Amniotic stem cell (primary cell): ENCODE measurements at places on chromosomes 13 and 19.

DNA sequence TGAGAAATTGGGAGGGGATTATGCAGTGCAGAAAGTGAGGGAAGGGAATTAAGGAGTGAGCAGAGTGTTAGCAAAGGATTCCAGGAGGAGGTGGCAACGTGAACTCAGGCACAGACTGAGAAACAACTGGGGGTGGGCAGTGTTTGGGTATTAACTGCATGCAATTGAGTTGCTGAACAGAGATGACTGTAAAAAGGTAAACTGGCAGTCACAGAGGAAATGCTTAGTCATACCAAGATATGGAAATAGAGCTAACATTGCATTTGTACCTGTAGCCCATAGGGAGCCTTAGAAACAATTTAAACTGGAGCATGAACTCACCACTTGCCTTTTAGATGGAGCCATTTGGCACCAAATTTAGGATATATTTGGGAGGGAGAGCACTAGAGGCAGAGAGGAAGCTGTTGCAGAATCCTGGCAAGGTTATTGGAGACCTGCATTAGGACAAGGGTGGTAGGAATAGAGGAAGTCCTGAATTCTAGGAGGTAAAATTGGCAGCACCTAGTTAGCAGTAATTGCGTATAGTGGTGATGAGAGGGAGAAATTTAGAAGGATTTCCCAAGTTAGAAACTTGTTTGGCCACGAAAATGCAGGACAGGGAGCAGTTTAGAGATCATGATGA is 100.6 kb upstream of the FRY start:
- no peak for DNase-seq

- no peak for DNase-seq
Measured at GRCh38 chr19:5645409-5645808, 22.5 kb downstream of the SAFB start.

- no peak for DNase-seq
Measured at GRCh38 chr19:46608178-46608577, 7.0 kb downstream of the CALM3 start.

GRCh38 chr13:40403509-40404241 is 262.8 kb downstream of the FOXO1 start:
- no peak for DNase-seq

GRCh38 chr13:57138988-57139387 is 1.7 kb upstream of the PRR20A start:
- DNase-seq = no peak

GRCh38 chr13:25819856-25820530 is 231.8 kb downstream of the SHISA2 start:
- no peak for DNase-seq

GRCh38 chr19:45186509-45187334 is 8.1 kb downstream of the BLOC1S3 start:
- DNase-seq = no peak

- DNase-seq = no peak
Measured at GRCh38 chr19:54620464-54620863, 9.8 kb upstream of the LILRB1 start.

- DNase-seq = no peak
Measured at GRCh38 chr13:87677496-87678371, 6.6 kb downstream of the SLITRK5 start.

DNA sequence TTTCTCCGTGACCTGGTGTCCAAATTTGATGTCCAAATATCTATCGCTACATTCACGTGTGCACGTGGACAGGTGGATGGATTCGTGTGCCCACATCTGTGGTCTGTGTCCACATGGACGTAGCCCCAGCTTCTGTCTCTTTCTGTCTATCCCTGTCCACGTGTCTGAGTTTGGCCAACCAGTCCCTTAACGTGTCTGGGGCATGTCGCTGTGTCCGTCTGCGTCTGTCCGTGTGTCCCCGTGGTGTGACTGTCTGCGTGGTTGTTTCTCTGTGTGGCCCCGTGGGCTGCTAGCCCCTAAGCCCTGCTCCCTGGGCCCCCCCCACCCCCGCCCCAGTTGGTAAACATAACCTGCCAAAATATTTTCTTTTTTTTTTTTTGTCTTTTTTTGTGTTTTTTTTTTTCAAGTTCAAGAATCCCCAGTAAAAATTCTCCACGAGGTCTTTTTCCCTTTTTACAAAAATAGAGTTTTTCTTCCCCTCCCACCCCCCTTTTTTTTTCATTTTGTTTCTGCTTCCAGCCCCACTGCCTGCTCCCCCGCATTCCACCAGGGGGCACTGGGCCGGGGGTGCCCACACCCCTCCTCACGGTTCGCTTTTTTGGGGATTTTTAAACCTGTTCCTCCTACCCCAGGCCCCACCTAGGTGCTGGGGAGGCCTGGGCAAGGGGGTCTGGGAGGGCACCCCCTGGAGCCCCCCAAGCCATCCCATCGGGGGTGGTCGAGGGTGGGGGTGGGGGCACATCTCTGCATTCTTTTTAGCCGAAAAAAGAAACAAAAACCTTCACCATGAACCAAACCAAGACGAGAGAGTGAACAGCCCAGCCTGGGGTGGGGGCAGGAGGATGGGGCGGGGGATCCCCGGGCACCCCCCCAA is 18.3 kb downstream of the PRKCSH start:
- DNase-seq = no peak

DNA sequence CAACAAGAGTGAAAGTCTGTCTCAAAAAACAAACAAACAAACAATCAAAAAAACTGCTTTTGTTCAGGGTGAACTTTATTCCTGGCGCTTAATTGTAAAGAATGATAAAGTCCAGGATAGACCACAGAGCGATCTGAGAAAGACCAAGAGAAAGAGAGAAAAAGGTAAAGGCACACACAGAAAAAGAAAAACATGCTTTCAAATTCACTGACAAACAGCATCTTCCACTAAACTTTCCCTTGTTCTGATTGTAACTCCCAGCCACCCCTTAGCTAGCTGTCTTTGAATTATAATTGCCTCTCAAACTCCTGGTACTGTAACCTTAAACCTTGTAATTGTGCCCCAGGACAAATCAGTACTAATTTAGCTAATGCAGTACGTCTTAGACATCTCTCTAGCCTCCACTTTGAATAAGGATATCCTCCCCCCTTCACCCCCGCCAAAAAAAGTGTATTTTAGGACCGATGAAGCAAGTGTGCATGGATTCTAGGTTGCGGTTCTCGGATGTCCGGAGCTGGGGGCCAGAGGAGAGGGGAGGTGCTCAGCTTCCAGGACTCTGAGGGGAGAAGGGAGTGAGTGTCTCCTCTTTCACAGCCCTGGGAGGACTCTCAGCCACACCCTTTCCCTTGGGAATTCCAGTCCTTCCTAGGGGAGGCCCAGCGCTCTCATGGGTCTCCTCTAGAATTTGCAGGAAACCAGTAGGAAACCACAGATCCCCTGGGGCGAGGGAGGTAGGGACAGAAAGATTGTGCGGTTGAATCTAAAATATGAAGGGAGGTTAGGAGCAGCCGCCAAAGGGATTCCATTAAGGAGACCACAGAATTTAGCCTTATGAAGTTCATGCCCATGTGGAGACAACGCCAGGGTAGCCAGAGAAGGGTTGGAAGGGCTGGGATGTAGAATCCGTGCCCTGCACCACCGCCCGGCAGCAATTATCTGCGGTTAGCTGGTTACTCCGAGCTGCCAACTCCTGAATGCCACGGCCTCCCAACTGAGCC is 19.7 kb downstream of the ZNF536 start:
- no peak for DNase-seq

GRCh38 chr19:44582581-44583265 is 30.6 kb upstream of the IGSF23 start:
- no peak for DNase-seq

DNA sequence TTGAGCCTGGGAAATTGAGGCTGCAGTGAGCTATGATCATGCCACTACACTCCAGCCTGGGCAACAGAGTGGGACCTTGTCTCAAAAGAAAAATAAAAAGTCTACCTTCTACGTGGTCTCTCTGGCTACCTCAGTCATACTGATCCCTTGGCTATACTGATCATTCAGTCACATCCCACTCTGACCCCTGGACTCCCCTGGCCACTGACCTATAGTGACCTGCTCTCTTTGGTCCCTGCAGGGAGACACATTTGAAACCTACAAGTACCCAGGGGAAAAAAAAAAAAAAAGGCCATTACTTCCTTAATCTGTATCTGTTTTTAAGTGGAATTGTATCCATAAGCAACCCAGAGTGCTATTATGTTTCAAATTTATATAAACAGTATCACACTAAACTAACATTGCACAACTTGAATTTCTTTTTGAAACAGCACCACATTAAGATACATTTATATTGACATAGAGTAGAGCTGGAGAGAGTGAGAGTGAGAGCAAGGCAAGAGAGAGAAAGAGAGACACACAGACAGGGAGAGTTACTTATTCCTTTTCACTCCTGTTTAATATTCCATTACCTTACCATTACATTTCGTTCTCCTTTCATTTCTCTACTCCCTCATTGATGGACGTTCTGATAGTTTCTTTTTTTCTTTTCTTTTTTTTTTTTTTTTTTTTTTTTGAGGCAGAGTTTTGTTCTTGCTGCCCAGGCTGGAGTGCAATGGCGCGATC is 23.7 kb upstream of the CERS4 start:
- DNase-seq = no peak

DNA sequence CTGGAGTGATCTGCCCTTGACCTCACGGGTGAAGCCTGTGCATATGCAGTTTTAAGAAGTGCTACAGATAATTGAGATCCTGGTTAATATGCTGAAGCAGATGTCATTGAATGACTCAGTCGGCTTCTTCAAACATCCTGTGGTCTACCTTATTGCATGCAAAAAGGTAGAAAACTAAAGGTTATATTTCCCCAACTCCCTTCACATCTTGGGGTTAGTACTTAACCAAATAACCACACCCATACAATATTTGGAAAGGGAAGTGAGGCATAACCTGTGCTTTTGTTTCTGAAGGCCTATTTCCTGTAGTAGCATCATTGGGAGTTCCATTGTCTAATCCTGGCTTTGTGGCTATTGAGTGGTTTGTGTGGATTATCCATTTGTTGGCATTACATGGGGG is 58.3 kb downstream of the RAP2A start:
- no peak for DNase-seq

DNA sequence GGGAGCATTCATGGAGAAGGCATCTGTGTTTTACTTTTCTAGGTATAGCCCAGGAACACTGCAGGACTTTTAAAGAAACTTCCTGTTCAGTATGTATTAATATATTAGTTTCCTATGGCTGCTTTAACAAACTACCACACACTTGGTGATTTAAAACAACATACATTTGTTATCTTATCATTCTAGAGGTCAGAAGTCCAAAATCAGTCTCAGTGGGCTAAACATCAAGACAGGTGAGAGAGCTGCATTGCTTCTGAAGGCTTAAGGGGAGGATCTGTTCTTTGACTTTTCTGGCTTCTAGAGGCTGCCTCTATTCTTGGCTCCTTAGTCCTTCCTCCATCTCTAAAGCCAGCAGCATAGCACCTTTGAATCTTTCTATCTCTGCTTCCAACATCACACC is 37.6 kb upstream of the DIAPH3 start:
- no peak for DNase-seq

GRCh38 chr13:49651570-49652354 is 23.5 kb downstream of the ARL11 start:
- no peak for DNase-seq

DNA sequence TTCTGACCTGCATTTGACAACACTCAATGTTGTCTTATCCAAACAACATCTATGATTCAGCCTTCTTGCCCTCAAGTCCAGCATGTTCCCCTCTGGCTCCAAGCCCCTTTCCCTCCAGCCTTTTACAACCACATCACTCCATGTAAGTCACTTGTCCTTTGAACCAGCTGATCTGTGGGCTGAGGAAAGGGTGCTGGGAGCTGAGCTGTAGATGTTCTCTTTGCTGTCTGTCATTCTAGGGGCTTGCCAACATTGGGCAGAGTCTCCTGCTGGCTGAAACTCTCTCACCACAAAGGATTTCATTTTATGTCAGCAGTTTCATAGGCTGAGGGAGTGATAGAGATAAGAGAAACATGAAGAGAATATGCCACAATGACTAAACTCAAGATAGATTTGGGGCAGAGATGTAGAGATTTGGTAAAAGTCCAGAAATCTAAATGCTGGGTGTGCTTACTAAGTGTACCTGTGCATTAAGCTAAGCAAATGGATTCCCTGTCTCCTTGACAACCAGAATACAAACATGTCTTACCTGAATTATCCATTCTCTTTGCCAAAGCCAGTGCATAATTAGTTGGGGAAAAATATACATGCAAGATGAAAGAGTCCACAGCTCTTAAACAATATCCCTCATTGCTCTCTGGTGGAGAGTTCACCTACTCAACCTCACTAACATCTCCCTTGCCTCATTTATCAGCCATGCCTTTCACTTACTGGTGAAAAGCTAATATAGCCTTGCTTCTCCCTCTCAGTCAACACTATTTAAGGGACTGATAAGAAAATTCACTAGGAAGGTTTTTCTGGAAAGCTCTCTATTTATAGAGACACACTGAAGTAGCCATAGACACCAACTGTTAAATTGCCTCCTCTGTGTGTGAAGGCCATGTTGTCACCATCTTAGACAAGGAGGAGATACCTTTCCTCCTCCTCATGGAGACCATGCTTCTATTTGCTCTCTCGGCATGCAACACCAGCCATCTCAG is 175.5 kb upstream of the SERP2 start:
- DNase-seq = no peak

- no peak for DNase-seq
Measured at GRCh38 chr13:65343898-65344663, 1886.1 kb downstream of the PCDH9 start.

GRCh38 chr19:5307655-5308054 is 33.0 kb downstream of the PTPRS start:
- no peak for DNase-seq

DNA sequence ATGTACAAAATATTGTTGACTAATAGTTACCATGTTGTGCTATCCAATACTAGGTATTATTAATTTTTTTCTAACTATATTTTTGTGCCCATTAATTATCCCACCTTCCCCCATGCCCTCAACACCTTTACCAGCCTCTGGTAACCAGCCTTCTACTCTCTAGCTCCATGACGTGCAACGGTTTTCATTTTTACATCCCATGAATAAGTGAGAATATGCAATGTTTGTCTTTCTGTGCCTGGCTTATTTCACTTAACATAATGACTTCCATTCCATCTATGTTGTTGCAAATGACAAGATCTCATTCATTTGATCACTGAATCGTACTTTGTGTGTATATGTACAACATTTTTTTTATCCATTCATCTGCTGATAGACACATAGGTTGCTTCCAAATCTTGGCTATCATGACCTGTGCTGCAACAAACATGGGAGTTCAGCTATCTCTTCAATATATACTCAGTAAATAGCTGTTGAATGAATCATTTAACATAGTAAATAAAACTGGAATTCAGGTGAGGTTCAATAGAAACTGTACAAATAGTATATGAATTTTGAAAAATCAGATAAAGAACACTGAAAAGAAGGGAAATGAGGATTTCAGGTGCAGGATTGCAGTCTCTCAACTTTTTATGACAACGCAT is 509.0 kb upstream of the MIR17HG start:
- DNase-seq = no peak

DNA sequence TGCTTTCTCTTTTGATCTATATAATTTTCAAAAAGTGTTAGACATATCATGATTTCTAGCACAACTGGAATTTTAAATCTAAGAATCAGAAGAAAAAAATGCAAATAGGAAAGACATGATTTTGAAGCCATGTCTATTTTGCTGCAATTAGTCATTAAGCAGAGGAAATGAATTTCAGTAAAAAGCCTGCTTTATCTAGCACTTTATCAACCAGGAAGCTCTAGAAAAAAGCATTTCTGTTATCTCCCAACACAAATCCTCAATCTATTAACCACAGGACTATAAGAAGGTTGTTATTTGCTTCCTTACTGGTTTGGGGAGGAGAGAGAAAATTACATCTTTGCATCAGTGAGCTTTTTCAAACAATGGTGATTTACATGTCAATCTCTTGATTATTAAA is 716.7 kb downstream of the DIAPH3 start:
- no peak for DNase-seq
